ENCODE measurements at places on chromosomes 6 and 20. TPM values are rescaled to one million over a fixed set of nuclear protein-coding genes. Genes with fewer than 3 reads are reported as not detected.

Gene FABP7
- not detected for total RNA-seq

Gene PRR3
- total RNA-seq, result 8.6 TPM

GRCh38 chr6:161137320-161137719, 136.5 kb downstream of the AGPAT4 start:
- DNase-seq, result no peak

GRCh38 chr6:75600768-75601167, 912 bp upstream of the SENP6 start:
- no peak for DNase-seq

DNA sequence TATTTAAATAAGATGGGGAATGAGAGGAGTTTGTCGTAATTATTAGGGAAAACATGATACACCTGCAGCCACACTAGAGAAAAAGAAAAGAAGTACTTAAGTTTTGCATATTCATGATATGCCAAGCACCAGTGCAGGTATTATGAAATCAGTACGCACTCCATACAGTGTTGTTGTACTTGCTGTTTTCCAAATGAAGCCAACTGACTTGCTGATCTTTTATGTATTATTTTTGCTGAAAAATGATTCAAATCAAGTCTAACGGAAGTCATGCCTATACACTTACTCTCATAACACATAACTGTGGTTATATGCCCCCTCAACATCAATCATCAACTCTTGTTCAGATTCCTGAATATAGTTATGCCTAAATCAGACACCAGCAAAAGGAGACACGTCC, 584.9 kb upstream of the EYS start:
- no peak for DNase-seq

- peak; percentile 78 for DNase-seq
Observed at GRCh38 chr20:2663887-2664719, at the start of gene IDH3B. TSS of gene IDH3B (minus strand) at chr20:2664216. CDS start at chr20:2664188, 28 bp downstream.

DNA sequence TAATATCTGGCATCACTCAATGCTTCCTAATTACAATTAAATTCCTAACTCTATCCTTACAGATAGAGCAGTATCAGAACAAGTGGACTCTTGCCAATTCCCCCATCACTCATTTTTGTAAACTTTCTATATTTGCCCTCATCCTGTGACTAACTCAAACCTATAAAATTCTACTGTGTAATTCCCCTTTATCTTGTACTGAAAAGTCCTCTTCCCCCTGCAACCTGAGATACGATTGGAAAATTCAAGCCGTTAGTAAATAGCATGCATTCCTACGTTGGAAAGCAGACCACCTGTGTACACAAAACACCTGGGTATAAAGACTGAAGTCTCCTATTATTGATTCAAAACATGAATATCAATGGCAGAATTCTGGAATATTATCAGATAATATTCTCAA, 70.4 kb upstream of the KCNQ5 start:
- no peak for DNase-seq
